ENCODE measurements at places on chromosomes 4 and X. TPM values are rescaled to one million over a fixed set of nuclear protein-coding genes. Genes with fewer than 3 reads are reported as not detected.

CYTL1 gene
- total RNA-seq, result not detected

TCEAL2 gene
- 2.3 TPM for total RNA-seq

FATE1 gene
- total RNA-seq, result not detected

GRCh38 chr4:95167805-95168204, 381.0 kb downstream of the UNC5C start:
- no peak for DNase-seq

DNA sequence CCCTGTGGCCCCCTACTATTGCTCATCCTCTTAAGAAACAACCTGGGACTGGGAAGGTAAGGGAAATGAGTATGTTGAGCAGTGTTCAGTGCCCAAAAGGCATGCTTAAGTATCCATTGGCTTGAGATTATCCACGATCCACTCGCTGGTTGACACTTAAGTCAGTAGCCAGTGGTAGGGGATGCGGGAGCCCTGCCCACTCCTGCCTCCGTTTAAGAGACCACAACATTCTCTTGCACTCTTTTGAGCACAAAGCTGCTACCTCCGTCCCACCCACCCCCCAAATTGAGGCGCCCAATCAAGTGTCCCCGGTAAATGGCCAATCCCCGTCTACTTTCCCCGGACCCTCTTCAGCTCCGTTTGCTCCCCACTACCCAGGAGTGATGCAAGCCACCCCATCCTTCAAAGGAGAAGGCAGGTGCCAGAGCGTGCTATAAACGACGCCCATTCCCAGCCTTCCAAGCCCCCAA, 25.0 kb downstream of the UTP14A start:
- no peak for DNase-seq

GRCh38 chr4:15420642-15421041, 7.2 kb upstream of the C1QTNF7 start:
- no peak for DNase-seq

DNA sequence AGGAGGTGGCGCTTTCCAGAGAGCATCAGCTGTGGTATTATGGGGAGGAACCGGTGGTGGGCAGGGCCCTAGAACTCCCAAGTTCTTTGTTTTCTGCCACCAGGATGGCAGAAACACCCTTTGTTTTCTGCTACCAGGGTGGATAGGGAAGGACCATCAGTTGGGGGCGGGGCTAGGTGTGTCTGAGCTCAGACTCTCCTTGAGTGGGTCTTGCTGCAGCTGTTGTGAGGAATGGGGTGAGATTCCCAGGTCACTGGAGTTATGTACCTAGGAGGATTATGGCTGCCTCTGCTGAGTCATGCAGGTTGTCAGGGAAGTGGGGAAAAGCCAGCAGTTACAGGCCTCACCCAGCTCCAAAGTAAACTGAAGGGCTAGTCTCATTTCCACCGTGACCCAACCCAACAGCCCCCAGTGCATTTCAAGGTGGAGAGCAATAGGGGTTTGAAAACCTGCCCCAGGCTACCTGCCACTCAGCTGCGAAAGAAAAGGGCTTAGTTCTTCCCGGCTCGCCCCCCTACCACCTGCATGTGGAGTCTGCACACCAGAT, 167.8 kb upstream of the FAM241A start:
- no peak for DNase-seq

GRCh38 chrX:2351999-2352995, 148.5 kb downstream of the DHRSX start:
- no peak for DNase-seq

- no peak for DNase-seq
Observed at GRCh38 chr4:149785696-149786431, 29.8 kb downstream of the IQCM start.

DNA sequence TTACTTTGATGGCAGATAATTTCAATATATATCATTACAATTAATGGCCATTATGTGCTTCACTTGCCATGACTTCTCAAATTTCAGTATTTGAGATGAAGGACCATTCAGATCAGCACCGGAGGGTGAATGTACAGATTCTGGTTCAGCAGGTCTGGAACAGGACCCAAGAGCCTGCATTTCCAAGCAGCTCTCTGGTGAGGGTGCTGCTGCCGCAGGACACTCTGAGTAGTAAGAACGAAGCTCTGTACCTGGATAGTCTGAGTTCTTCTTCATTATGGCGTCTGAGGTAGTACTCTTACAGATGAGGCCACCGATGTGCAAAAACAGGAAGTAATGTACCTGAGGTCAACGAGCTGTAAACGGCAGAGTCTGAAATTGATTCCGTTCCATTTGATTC, 228.2 kb downstream of the FBXW7 start:
- no peak for DNase-seq

GRCh38 chr4:38548256-38548655, 115.7 kb upstream of the KLF3 start:
- no peak for DNase-seq

GRCh38 chr4:118087366-118087765, 53.1 kb downstream of the NDST3 start:
- no peak for DNase-seq

- DNase-seq, result no peak
Observed at GRCh38 chr4:159582685-159583084, 479.8 kb downstream of the RAPGEF2 start.

DNA sequence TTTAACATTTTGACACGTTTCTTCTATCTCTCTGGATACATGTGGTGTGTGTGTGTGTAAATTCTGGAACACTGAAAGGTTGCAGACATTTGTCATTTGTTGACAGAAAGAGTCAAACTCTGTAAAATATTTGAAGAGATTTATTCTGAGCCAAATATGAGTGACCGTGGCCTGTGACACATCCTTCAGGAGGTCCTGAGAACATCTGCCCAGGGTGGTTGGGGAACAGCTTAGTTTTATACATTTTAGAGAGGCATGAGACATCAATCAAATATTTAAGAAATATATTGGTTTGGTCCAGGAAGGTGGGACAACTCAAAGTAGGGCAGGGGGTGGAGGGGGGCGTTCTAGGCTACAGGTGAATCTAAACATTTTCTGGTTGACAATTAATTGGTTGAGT, 40.7 kb upstream of the CD40LG start:
- no peak for DNase-seq

DNA sequence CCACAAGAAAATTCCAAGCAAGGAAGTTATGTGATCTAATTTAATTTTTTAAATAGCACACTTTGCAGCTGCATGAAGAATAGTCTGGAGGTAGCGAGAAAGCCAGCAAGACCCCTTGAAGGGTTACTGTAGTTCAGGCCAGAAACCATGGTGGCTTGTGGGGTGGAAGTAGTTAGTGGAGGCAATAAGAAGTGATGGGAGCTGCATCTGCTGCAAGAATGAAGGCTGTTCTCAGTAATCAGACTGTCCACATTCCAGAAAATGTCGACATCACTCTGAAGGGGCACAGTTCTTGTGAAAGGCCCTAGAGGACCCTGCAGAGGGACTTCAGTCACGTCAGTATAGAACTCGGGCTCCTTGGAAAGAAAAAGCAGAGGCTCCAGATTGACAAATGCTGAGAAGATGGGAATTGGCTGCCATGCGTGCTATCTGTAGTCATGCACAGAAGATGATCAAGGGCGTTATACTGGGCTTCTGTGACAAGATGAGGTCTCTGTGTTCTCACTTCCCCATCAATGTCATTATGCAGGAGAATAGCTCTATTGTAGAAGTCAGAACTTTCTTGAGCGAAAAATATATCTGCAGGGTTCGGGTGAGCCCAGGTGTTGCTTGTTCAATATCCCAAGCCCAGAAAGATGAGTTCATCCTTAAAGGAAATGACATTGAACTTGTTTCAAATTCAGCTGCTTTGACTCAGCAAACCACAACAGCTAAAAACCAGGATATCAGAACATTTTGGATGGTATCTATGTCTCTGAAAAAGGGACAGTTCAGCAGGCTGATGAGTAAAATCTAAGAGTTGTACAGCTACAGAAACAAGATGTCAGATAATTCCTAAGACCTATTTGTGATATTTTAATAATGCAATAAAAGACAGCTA, 254.2 kb downstream of the CBR4 start:
- DNase-seq, result no peak

Data from body of pancreas (tissue), 4 donors.